ENCODE measurements at places on chromosomes 4 and X. TPM values are rescaled to one million over a fixed set of nuclear protein-coding genes. Genes with fewer than 3 reads are reported as not detected.

The PRAF2 gene
- 9.4 TPM for total RNA-seq

The CLIC2 gene
- 0.96 TPM for total RNA-seq

DNA sequence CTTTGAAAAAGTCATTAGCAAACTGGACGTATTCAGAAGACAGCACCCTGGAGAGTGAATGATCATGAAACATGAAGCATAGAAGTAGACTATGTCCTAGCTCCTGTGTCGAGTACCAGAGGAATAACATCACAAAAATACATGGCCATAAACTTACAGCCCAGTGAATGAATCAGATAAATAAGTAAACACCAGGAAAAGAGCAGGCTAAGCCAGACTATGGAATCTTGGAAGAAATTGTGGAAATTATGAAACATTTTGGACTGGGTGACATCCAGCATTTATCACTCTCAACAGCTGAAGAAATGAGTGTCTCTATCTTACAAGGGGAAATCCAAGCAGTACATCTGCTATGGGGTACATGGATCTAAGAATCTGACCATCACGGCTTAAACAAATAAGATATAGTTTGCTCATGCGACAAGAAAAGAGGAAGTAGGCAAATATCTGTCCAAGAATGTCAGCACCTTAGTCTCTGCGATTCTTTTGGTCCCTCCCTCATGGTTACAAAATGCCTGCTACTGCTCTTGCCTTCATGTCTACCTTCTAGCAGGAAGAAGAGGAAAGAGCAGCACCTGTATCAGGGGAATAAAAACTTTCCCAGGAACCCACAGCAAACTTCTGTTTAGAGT, 481.5 kb downstream of the BCOR start:
- no peak for DNase-seq

The GYPA gene
- total RNA-seq: 30.1 TPM

- peak; percentile 76 for DNase-seq
Observed at GRCh38 chrX:152897222-152898131, at the start of gene ZNF185. Gene ZNF185, plus strand, starts transcription at chrX:152898067. Its CDS starts 16,423 bp downstream, at chrX:152914490.

DNA sequence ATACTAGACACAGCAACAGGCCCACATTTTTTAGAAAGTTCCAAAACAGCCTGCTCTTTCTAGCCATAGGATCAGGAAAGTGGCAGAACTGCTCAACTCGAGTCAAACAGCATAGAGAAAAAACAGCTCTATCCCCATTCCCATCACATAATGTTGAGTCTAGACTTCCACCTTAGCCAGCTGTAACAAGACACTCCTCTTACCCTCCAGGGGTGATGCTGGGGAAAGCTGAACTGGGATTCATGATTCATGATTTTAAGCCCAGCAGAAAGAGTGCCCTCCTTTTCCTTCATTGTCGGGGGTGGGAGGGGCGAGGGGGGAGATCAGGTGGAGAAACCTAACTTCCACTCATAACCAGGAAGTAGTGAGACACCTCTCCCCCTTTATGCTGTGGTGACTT, 86.1 kb downstream of the CENPC start:
- DNase-seq: no peak

DNA sequence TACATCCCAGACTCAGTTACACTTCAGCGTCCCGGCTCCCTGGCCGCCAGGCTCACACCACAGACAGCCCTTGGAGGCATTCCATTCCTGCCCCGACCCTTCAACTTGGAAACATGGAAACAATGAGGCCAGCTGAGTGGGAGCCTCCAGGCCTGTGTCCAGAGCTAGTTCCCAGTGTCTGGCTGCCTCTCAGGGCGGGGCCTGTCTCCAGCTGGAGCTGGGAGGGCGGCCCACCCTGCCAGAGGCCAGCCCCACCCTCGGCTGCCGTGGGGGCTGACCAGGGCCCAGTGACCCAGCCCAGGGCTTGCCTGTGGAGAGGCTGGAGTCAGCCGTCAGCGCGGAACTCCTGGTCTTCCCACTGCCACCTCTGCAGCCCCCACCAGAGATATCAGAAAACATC, 37.4 kb upstream of the SPON2 start:
- peak; percentile 94 for DNase-seq

DNA sequence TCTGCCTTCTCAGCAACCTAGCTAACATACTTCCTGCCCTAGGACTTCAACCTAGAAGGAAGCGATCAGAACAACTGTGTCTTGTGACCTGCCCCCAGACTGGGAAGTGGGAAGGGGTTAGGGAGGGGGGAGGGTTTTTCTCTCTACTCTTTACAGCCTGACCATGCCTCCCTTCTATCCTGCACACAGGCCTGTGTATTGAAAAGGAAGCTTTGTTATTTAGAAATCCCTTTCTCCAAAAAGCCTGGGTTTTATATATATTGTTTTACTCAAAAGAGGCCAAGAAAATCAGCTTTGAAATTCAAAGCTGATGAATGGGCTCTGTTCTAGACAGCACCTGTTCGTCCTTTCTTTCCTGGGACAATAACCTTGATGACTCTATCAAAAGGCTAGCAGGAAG, 35.2 kb upstream of the SMS start:
- no peak for DNase-seq

The NAA11 gene
- 6.5 TPM for total RNA-seq

GRCh38 chr4:8550691-8551090, 29.5 kb upstream of the GPR78 start:
- DNase-seq: no peak

Measured in umbilical cord (tissue), 2 donors.